ENCODE measurements at places on chromosomes 4 and X.

DNA sequence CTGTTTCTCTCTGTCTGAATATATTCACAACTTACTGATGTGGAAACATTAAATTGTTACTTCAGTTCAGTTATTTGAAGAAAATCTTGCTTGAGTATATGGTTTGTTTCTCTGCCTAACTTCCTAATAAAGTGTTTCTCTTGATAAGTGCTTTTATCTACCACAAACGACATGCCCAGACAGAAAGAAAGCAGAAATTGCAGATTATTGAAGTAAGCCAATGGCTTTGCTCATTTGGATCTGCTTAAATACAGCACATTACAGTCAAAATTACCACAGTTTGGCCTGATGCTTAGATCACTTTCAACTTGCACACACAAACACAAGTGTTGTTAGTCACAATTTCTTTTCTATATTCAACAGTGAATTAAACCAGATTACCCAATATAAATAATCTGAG, 68.0 kb downstream of the ATOH1 start:
- no peaks in the 10 kb centered on the region for H3K4me1 ChIP-seq
- H3K27ac ChIP-seq, result no peak overlapping the region
- no peaks in the 10 kb centered on the region for H3K27me3 ChIP-seq
- no peak overlapping the region for H3K4me3 ChIP-seq

GRCh38 chr4:90118527-90119195, 8.5 kb upstream of the CCSER1 start:
- no peak overlapping the region for H3K27ac ChIP-seq
- no peak overlapping the region for H3K4me3 ChIP-seq
- H3K27me3 ChIP-seq, result no peaks in the 10 kb centered on the region

DNA sequence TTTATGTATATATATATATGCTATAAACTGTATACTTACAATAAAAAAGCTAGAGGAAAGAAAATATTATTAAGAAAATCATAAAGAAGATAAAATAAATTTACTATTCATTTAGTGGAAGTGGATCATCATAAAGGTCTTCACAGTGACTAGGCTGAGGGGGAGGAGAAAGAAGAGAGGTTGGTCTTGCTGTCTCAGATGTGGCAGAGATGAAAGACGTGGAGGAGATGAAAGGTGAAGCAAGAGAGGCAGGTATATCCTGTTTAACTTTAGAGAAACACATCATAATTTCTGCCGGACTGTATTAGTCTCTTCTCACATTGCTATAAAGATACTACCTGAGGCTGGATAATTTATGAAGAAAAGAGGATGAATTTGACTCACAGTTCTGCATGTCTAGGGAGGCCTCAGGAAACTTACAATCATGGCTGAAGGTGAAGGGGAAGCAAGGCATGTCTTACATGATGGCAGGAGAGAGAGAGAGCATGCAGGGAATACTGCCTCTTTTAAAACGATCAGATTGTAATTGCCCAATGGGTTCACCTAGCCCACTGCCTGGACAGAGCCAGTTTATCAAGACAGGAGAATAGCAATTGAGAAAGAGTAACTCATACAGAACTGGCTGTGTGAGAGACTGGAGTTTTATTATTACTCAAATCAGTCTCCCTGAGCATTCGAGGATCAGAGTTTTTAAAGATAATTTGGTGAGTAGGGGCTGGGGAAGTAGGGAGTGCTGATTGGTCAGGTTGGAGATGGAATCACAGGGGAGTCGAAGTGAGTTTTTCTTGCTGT, 22.1 kb upstream of the RRAGB start:
- H3K4me1 ChIP-seq, result no peaks in the 10 kb centered on the region
- H3K27me3 ChIP-seq, result no peaks in the 10 kb centered on the region
- no peaks in the 10 kb centered on the region for H3K36me3 ChIP-seq
- no peak for DNase-seq

DNA sequence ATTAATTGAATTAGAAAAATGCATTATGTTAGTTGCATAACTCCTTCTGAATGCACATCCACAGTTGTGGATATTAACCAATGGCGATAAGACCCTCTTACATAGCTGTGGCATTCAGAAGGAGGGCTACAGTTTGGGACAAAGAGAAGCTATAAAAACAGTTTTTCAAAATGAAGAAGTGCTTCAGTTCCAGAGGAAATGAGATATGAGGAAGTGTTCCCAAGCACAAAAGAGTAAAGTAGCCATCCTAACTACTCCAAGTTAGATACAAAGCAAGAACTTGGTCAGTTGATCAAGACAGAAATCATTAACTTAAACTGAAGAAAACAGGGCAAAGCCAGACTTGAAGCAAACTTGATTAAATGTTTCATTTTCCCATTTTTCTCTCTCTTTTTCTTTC, 17.2 kb upstream of the ADGRL3 start:
- no peak for DNase-seq
- H3K27ac ChIP-seq, result no peak overlapping the region
- no peak overlapping the region for H3K4me3 ChIP-seq
- H3K27me3 ChIP-seq, result no peaks in the 10 kb centered on the region
- H3K36me3 ChIP-seq, result no peaks in the 10 kb centered on the region

GRCh38 chrX:40171513-40172400, 74.0 kb upstream of the BCOR start:
- no peak overlapping the region for H3K27ac ChIP-seq
- H3K27me3 ChIP-seq, result no peaks in the 10 kb centered on the region
- no peaks in the 10 kb centered on the region for H3K4me1 ChIP-seq
- no peaks in the 10 kb centered on the region for H3K36me3 ChIP-seq
- peak; percentile 83 for DNase-seq

GRCh38 chrX:66130469-66130868, 33.6 kb upstream of the HEPH start:
- DNase-seq, result no peak
- H3K4me1 ChIP-seq, result no peaks in the 10 kb centered on the region

GRCh38 chr4:74932832-74933561, at the start of gene PARM1:
Gene PARM1, plus strand, starts transcription at chr4:74933116. Its CDS starts 212 bp downstream, at chr4:74933328.
- H3K4me3 ChIP-seq, result peak within 1 kb of the TSS; percentile 85
- peaks cover 5% of the 10 kb centered on the region for H3K4me1 ChIP-seq
- no peaks in the 10 kb centered on the region for H3K36me3 ChIP-seq
- no peaks in the 10 kb centered on the region for H3K27me3 ChIP-seq

DNA sequence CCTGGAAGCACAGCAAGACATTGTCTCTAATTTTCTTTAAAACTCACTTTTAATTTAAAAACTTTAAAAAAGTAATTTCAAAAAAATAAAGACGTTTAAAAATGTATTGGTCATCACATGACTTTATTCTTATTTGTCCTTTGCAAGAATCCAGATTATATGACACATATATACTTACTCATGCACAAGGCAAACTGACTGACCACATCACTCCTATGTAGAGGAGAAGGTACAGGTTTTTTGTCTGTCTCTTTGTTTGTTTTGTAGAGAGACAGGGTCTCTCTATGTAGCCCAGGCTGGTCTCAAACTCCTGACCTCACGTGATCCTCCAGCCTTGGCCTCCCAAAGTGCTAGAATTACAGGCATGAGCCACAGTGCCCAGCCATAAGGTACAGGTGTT, 28.6 kb downstream of the MAML3 start:
- H3K4me1 ChIP-seq, result peaks cover 4% of the 10 kb centered on the region
- no peaks in the 10 kb centered on the region for H3K36me3 ChIP-seq

DNA sequence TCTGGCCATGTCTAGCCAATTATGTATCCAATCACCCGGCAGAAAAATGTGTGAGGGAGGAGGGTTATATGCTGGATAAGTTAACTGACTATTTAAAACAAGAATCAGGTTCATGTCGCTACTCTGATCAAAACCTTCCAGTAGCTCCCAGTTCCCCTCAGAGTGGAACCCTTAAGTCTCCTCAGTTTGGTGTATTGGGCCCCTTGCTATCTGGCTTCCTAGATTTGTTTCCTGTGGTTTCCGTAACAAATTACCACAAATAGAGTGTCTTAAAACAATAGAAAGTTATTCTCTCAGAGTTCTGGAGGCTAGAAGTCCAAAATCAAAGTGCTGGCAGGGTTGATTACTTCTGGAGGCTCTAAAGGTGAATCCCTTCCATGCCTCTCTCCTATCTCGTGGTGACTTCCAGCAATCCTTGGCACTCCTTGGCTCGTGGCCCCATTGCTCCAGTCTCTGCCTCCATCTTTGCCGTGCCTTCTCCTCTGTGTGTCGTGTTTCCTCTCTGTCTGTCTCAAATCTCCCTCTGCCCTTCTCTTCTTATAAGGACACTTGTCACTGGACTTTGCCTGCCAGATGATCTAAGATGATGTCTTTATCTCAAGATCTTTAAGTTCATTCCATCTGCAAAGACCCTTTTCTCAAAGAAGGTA, 10.5 kb upstream of the ENPP6 start:
- H3K27me3 ChIP-seq, result peaks cover 2% of the 10 kb centered on the region
- no peaks in the 10 kb centered on the region for H3K36me3 ChIP-seq
- no peaks in the 10 kb centered on the region for H3K4me1 ChIP-seq
- H3K27ac ChIP-seq, result no peak overlapping the region
- DNase-seq, result no peak
- no peak overlapping the region for H3K4me3 ChIP-seq

DNA sequence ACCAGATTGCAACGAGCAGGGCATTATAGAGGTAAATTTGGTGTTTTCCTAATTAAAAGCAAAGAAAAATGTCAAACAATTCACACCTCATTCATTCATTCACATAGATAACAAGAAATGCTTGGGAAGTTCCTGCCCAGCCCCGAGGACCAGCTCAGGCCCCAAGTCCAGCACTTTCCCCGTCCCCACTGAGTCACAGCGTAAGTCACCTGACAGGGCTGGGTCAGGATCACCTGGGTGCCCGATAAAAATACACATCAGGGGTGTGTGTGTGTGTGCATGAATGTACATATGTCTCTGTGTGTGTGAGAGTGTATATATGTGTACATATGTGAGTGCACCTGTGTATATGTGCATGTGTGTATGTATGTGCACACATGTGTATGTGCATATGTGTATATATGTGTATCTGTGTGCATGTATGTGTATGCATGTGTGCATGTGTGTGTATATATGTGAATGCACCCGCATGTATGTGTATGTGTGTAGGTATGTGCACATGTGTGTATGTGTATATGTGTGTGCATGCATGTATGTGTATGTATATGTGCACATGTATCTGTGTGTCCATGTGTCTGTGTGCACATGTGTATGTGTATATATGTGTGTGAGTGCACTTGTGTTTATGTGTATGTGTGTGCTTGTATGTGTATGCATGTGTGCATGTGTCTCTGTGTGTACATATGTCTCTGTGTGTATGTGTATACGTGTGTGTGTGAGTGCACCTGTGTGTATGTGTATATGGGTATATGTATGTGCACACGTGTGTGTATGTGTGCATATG, 18.6 kb upstream of the SH3TC1 start:
- H3K4me1 ChIP-seq, result no peaks in the 10 kb centered on the region
- H3K4me3 ChIP-seq, result no peak overlapping the region
- H3K27ac ChIP-seq, result no peak overlapping the region
- no peak for DNase-seq

- H3K4me1 ChIP-seq, result no peaks in the 10 kb centered on the region
- H3K27ac ChIP-seq, result no peak overlapping the region
- H3K36me3 ChIP-seq, result peaks cover 23% of the 10 kb centered on the region
- H3K27me3 ChIP-seq, result no peaks in the 10 kb centered on the region
- DNase-seq, result no peak
Observed at GRCh38 chr4:88070031-88070430, 62.6 kb downstream of the PKD2 start.

DNA sequence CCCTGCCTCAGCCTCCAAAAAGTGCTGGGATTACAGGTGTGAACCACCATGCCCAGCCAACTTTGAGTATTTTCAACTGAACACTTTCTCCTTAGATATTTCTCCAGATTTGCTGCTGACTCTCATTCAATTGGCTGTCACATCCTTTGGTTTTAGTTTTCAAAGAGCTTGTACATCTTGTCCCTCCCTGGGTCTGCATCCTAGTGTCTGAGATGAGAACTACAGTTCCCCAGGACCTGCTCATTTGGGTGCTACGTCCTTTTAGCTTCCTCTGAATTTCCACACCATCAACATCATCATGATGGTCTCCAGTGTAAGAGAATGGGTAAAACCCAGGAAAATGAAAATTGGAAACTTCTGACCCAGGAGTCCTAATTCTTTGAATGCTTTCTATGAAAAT, 312.9 kb downstream of the NLGN4X start:
- no peaks in the 10 kb centered on the region for H3K4me1 ChIP-seq
- no peaks in the 10 kb centered on the region for H3K36me3 ChIP-seq
- DNase-seq, result no peak
- H3K27me3 ChIP-seq, result no peaks in the 10 kb centered on the region
- no peak overlapping the region for H3K4me3 ChIP-seq

- H3K4me1 ChIP-seq, result no peaks in the 10 kb centered on the region
- no peak for DNase-seq
- H3K27me3 ChIP-seq, result no peaks in the 10 kb centered on the region
- H3K36me3 ChIP-seq, result no peaks in the 10 kb centered on the region
- no peak overlapping the region for H3K4me3 ChIP-seq
Observed at GRCh38 chr4:73663576-73663975, 43.3 kb upstream of the RASSF6 start.

DNA sequence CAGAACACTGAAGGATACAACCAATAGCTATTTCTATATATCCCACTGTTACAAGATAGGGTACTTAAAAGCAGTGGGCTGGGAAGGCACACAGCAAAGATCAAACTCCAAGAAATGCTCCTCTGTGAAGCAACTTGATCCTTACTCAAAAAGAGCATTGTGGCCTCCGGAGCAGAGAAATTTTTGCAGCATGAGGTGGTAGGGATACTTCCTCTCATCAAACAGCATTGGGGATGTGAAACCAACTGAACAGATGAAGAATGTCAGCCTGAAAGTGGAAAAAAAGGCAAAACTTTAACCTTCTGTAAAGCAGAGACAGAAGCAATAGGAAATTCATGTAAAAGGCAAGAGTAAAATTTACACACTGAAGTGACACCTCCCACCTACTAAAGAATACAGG, 92.2 kb downstream of the HUWE1 start:
- no peak overlapping the region for H3K4me3 ChIP-seq
- H3K27ac ChIP-seq, result no peak overlapping the region
- DNase-seq, result no peak
- no peaks in the 10 kb centered on the region for H3K36me3 ChIP-seq

DNA sequence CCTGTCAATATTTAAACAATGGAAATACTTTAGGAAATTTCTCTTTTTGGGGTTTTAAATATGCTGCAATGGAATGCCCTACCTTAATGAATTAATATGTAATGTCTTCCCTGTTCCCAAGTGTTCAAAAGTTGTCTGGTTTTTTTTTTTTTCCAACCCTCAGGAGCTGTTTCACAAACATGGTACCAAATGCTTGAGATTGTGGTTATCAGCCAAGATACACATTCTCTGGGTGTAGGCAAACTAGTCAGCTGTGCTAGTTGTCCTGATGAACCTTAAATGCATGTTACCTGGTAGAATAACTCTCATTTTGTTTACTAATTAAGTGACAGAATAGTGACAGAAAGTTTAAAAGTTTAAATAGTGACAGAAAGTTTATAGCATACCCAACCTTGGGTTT, 50.7 kb downstream of the FHL1 start:
- H3K4me1 ChIP-seq, result no peaks in the 10 kb centered on the region
- H3K27me3 ChIP-seq, result no peaks in the 10 kb centered on the region
- H3K27ac ChIP-seq, result no peak overlapping the region
- peak overlapping the region; percentile 63 for H3K4me3 ChIP-seq

DNA sequence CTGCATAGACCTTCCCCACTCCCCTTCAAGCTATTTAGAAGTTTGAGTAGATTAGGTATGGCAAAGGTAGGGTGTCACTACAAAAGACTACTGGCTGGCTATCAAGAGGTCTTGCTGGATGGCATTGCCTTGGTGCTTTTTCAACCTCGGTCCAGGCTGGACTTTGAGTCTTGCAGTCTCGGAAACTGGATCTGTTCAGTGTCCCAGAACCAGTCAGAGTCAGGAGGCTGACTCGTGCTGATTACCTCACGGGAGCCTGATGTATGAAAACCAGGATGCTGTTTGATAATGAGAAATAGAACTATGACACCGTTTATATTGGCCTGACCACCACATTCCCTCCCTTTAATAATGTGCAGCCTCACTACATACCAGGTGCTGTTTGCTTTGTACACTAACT, 2.7 kb upstream of the PHKA1 start:
- H3K4me1 ChIP-seq, result no peaks in the 10 kb centered on the region
- no peak overlapping the region for H3K27ac ChIP-seq
- no peak overlapping the region for H3K4me3 ChIP-seq
- H3K27me3 ChIP-seq, result no peaks in the 10 kb centered on the region
- no peak for DNase-seq

Data from aorta (tissue), 5 donors.